ENCODE measurements at places on chromosomes 2 and 18. TPM values are rescaled to one million over a fixed set of nuclear protein-coding genes. Genes with fewer than 3 reads are reported as not detected.

OR6B2 gene
- not detected for total RNA-seq

PLEK gene
- 1.1 TPM for total RNA-seq

PSTPIP2 gene
- 1.2 TPM for total RNA-seq

DYNAP gene
- not detected for total RNA-seq

GREB1L gene
- total RNA-seq = 2.7 TPM

PCARE gene
- total RNA-seq = 0.74 TPM

RGPD3 gene
- total RNA-seq = 0.08 TPM

DHRS9 gene
- total RNA-seq = 0.87 TPM

TUBB8B gene
- total RNA-seq = not detected

LCT gene
- not detected for total RNA-seq

STAT4 gene
- total RNA-seq = 6.6 TPM

RTP5 gene
- total RNA-seq = not detected

- no peak for DNase-seq
These were observed 11.4 kb upstream of the TMEM18 start for GRCh38 chr2:688504-689076.

GRCh38 chr2:159094173-159094737 lies 125.8 kb downstream of the TANC1 start:
- peak; percentile 51 for DNase-seq

DNA sequence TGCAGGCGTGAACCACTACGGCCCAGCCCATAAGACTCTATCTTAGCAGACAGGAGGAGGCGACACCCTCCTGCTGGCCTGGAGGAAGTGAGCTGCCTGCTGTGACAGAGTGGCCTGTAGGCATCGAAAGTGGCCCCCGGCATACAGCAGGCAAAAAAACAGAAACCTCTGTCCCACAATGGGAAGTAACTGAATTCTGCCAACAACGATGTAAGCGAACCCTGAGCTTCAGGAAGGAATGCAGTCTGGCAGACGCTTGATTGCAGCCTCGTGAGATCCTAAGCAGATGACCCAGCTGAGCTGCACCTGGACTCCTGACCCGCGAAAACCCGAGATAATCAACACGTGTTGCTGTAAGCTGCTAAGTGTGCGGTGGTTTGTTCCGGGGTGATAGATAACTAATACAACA lies 13.6 kb downstream of the MRO start:
- peak; percentile 17 for DNase-seq

GRCh38 chr2:237497009-237497837 lies 10.2 kb downstream of the MLPH start:
- DNase-seq = no peak

GRCh38 chr2:186497928-186498327 lies 11.9 kb downstream of the ZC3H15 start:
- DNase-seq = no peak

- DNase-seq = no peak
These were observed 24.4 kb upstream of the ERMN start for GRCh38 chr2:157349949-157350515.

DNA sequence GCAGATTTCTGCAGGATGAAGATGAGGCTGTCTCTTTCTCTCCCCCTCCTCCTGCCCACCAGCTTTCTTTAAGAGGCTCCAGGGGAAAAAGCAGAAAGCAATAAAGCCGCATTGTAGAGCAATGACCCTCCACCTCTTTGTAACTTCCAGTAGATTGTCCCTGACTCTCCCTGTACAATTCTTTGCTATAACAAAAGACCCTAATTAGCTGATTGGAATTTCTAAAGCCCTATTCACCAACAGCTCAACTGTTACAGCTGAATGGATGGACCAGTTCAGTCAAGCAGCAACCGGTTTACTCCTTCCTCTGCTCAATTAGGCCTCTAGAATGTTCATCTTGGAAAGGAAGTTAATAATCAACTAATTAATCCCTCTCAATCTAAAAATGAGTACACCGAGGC lies 301.0 kb downstream of the STK39 start:
- DNase-seq = no peak

DNA sequence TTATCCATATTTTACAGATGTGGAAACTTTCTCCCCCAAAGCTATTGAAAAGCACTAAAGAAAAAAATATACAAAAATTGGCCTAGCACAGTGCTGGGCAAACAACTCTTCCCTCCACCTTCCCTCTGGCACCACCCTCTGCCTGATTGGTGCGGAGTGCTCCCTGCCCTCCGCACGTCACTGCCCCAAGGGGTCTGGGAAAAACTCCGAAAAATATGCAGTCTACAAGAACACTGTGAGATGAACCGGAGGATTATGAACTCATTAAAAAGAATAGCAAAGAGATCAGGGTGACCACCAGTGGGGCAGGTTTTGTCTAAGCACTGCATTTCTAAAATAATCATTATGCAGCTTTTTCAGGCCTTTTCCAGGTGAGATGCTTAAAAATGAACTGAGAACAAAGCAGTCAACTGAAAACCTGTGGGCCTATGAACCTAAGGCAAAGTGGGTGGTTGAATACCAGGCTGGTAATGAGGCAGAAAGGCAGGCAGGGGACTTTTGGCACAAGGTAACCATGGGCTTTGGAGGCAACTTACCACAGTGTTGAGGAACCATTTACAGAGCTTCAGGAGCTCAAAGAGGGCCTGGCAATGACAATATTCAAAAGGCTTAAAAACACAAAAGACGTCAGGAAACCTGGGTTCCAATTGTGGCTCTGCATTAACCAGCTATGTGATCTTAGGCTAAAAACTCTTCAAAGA lies 57.5 kb downstream of the AAK1 start:
- DNase-seq = no peak

- no peak for DNase-seq
These were observed 1290.4 kb upstream of the CHAC2 start for GRCh38 chr2:52477166-52477565.
